ENCODE measurements at places on chromosomes 1 and 21. TPM values are rescaled to one million over a fixed set of nuclear protein-coding genes. Genes with fewer than 3 reads are reported as not detected.

TPTE gene
- not detected for total RNA-seq

CYP4B1 gene
- total RNA-seq: 41.4 TPM

AGT gene
- 4.7 TPM for total RNA-seq

PPCS gene
- 101 TPM for total RNA-seq

ZFP69 gene
- 3.1 TPM for total RNA-seq

EFNA1 gene
- 132 TPM for total RNA-seq

DENND2C gene
- total RNA-seq: 2.9 TPM

TRIM62 gene
- 18.1 TPM for total RNA-seq

BARHL2 gene
- not detected for total RNA-seq

ALX3 gene
- total RNA-seq: not detected

SRRM1 gene
- total RNA-seq: 119 TPM

DCST2 gene
- 5.3 TPM for total RNA-seq

NBPF4 gene
- total RNA-seq: not detected

RGS16 gene
- total RNA-seq: 1.5 TPM

FCGR2B gene
- total RNA-seq: 5.7 TPM

TRPM2 gene
- total RNA-seq: 2.7 TPM
